ENCODE measurements at places on chromosomes 7 and 10.

GRCh38 chr10:95125582-95125981 is 56.3 kb upstream of the CYP2C8 start:
- DNase-seq = no peak

DNA sequence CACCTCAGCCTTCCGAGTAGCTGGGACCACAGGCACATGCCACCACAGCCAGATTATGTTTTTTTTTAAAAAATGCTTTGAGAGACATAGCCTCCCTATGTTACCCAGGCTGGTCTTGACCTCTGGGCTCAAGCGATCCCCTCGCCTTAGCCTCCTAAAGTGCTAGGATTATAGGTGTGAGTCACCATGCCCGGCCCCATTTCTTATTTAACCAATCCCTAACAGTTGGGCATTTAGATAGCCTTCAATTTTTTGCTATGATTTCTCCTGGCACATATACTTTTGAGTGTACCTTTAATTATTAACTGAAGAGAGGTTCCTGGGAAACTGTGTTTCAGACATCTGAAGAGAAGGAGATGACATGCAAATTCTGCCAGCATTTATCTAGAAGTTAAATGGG is 22.6 kb upstream of the AUTS2 start:
- DNase-seq = no peak

- DNase-seq = no peak
Measured at GRCh38 chr10:6458814-6459213, 121.3 kb downstream of the PRKCQ start.

DNA sequence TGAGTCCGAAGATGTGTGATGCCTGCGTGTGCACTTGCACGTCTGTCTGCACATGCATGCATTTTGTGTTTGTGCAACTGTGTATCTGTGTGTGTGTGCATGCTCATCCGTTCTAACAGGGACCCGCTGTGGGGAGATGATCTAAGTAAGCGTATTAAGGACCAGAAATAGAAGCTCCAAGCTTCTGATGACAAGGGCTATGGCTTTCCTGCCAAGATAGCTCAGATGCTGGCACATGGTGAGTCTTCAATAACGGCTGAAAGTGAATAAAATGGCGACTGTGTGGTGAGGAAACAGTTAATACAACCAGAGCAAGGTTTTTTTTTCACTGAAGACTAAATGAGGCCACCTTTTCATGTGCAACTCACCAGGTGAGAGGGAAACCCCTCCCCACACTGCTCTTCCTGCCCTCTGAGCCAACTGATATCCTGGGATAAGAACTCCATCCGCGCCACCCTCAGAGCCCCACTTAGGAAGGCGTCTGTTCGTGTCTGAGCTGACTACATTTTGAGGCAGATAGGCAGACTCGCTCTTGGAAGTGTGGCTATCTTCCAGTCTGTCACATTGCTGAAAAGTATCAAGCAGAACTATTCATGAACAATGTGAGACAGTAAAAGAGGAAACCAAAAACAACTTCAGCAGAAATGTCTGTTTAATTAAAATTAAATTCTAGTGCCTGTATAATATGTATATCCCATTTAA is 47.4 kb upstream of the TCERG1L start:
- no peak for DNase-seq

DNA sequence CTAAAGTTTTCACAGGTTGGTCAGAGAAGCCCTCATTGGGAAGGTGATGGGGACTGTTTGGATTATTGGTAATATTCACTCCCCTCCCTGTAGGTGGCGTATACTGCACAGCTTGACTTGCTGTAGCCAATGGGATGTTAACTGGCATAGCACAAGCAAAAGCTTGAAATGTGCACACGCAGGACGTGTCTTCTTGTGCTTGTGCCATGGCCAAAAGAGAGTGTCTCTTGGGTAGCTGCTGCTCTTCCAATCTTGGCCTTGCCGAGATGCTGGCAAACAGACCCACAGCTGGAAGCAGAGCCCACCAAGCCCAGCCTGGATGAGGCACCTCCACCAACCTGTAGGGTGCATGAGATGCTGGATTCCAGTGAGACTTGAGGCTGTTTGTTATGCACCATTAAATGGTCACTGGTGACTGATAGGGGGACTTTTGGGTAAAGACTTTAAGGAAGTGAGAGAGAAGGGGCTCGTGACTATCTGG is 266.0 kb downstream of the GRID1 start:
- no peak for DNase-seq

DNA sequence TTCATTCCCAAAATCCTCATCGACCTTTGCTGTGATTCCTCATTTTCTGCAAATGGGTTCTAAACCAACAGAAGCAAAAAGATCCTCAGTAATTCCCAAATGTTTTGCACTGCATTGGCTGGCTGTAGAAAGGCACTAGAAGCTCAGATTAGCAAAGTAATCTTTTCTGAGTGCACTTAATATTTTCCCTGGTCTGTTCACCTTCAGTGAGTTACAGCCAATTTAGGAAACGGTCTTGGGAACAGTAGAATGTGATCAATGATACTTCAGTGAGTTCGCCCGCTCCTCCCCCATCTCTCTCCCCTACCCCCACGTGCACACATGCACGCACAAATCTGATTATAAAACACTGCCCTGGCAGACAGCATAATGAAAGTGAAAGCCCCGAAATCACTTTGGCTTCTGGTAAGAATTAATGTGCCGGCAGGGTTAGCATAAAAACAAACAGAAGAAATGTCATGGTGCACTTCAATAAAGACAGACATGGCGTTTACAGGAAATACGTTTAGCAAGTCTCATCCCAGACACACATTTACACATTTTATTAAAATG is 201.3 kb upstream of the CDCA7L start:
- no peak for DNase-seq

GRCh38 chr10:34241226-34242000 is 573.7 kb downstream of the PARD3 start:
- no peak for DNase-seq

DNA sequence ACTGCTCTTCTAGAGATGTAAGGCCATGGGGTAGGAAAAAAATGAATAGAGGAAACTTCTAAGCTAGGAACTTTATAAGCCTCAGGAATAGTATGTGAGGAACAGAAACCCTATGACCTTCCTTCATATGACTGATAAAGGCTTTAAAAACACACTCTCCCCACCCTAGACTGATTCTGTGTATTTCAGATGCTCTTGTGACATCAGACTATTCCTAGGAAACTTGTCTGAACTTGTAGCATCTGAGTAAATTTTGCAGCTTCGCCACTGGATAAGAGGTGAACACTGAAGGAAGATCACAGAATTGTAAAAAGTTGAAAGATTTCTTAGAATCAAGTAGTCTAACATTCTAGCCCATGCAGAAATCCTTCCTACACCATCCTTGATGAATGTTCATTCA is 31.0 kb upstream of the CBLL1 start:
- DNase-seq = no peak

- DNase-seq = no peak
Measured at GRCh38 chr7:37933018-37933566, 12.7 kb downstream of the EPDR1 start.

- DNase-seq = no peak
Measured at GRCh38 chr7:25664593-25664992, 436.3 kb upstream of the NPVF start.

- DNase-seq = no peak
Measured at GRCh38 chr7:18975276-18975675, 142.2 kb downstream of the TWIST1 start.

DNA sequence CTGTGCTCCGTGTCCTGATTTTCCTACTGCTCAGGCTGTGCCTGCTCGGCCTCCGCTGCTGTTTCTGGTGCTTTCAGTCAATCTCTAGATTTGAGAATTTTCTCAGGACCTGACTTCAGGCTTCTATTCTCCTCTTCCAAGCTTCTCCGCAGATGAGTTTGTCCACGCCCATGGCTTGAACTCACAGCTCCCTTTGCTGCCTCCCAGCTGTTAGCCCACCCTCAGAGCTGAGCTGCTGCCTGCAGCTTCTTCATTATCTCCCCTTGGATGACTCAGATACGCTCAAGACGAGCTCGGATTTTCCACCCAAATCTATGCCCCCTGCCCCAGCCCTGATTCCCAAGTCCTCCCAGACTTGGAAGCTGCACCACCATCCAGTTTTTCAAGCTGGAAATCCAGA is 104.7 kb downstream of the FGFR2 start:
- no peak for DNase-seq

DNA sequence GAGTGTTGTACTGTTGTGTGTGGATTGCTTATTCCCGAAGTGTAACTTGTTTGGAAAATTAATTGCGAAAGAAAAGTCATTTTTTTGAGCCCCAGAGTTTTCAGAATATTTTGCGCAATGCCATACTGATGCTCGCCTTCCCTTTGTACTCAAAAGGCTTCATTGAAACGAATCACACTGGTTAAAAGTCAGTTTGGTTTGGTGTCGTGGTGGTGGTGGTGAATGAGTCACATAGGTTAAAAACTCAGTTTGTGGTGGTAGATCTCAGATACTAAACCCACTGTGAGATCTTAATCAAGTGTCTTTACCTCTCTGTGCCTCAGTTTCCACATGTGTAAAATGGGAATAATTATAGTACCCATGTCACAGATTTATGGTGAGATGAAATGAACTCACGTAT is 61.1 kb upstream of the IL6 start:
- DNase-seq = no peak

DNA sequence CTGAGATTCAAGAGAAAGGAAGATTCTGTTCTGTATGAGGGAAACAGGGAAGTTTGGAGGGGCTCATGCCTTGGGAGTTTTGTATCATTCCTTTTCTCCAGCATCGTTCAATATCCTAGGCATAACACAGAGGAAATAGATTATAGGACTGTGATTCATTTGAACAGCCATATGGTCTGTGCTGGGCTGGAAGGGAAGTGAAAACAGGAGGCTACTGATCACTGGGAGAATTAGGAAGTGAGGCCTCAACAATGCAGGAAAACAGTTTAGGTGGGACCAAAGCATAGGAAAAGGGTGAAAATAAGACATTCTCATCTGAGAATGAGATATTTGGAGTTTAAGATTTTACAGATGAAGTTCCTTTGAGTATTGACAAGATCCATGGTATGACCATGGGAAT is 70.7 kb upstream of the MKX start:
- DNase-seq = no peak

GRCh38 chr7:132825222-132825621 is 249.0 kb upstream of the PLXNA4 start:
- no peak for DNase-seq
